ENCODE measurements at places on chromosomes 3 and 15.

- no peak for DNase-seq
Measured at GRCh38 chr15:69725957-69726356, 273.3 kb downstream of the RPLP1 start.

DNA sequence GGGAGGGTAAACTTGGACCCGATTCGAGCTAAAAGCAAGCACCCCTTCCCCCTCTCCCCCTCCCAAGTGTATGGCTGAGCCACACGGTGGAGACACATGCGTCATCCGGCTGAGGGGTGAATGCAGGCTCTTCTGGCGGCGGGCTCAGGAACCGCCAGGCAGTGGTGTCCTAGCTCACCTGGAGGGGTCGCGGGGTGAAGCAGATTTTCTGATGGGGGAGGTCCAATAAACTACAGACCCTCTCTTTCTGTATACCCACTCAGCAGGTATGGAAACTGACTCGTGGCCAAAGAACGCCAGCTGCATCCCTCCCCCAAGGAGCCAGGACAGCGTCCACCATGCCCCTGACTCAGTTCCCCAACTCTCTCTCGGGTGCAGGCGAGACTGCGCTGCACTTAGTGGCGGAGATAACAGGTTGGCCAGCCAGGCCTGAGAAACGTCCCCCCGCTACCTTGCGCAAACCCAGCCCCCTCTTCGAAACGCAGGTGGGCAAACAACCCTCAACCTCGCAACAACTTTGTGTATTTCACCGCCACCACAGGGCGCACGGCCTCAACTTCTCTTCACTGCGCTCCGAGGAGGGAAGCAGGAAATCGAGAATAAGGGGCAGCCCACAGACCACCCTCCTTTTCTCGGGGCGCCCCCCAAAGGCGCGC lies 1.3 kb downstream of the MAGI1 start:
- no peak for DNase-seq

GRCh38 chr3:126490619-126491018 lies 14.9 kb upstream of the ZXDC start:
- DNase-seq = no peak

- no peak for DNase-seq
Measured at GRCh38 chr15:70892912-70893560, 410 bp downstream of the LRRC49 start.

- no peak for DNase-seq
Measured at GRCh38 chr3:113259196-113259595, 47.8 kb downstream of the BOC start.

DNA sequence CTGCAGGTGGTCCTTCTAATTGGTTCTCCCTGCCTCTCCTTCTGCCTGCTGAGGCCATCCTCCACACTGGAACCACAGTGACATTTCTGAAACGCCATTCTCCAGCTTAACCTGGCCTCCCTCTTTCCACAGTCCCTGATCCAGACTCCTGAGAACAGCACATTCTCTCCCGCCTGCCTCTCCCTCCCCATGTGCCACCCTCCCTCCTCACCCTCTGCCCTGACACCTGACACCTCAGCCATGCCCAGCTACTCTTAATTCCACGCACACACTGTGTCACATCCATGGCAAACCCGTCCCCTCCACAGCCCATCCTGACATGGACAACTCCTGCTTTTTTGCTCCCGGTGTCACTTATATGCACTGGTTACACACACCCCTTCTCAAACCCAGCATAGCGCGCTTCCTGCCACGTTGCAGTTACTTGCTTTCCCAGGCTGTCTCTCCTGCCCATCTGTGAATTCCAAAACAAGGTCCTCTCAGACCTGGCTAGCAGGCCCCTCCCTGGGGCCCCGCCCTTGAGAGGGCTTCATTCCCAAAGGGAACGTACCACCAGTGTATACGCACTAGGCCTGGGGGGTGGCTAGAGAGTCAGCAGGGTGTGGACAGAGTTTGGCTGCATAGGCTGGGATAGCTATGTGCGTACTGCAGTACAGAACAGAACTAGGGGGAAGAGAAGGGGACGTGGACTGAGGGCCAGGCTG lies 92.7 kb upstream of the BLM start:
- no peak for DNase-seq

GRCh38 chr15:67998599-67999133 lies 55.4 kb upstream of the PIAS1 start:
- no peak for DNase-seq

DNA sequence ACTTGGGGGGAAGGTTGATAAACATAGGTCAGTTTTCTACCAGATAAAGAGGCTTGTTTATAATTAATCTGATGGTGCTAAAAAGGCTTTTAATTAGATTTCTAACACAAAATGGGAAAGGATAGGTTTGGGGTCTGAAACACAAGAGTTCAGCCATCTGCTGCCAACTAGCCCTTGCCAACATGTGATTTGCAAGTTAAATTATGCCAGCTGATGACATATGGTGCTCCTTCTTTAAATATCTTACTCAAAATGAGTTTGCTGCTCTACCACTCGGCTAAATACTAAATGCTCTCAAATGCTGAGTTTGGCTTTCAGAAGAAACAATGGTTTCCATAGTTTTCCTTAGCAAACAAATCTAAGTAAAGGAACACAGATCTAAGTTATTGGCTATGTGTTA lies 557.8 kb upstream of the CCDC54 start:
- no peak for DNase-seq

DNA sequence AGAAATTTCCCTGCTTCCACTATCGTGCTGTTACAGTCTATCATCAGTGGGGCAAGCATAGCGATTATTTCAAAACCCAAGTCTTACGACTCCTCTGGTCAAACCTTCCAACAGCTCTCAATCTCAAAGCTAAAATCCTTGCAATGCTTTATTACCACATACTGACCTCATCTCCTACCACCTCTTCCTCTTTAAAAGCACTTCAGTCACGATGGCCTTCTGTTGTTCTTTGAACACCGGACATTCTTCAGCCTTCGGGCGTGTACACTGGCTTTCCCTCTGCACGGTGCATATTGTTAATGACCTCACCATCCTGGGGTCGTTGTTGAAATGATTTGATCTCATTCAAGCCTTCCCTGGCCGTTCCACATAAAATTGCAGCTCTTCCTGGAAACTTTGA lies 31.1 kb downstream of the MAGEL2 start:
- no peak for DNase-seq

DNA sequence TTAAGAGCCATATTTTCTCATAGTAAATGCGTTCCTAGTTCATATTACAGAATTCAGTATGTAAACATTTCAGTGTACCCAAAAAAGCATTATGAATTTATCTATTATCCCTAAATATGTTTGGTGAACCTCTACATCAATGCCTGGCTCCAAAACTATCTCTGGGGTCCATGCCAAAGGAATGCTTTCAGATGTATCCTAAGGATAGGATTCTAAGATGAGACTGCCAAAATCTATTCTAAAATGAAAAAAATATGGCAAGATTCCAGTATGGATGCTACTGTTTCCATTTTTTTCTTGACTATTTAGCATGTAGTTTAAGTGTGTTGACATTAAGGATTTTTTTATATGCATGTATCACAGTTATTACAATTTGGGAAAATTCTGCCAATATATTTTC lies 18.8 kb downstream of the EIF5A2 start:
- no peak for DNase-seq

DNA sequence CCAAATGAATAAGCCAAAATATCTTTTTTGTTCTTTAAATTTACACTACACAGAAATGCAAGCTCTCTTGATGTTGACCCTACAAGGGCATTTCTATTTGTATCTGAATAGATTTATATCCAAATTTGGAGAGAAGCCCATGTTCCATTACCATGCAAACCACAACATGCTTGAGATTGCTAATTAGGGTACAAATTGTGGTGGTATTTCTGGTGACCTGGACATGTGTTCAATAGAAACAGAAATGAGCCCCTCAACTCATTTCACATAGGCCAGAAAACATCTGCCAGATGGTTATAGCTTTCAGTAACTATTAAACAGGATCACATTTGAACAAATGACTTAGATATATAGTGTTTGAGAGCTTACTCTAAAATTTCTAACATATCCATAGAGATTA lies 23.5 kb upstream of the PLSCR5 start:
- DNase-seq = no peak

GRCh38 chr3:71135373-71136088 lies 448.0 kb downstream of the FOXP1 start:
- DNase-seq = no peak

DNA sequence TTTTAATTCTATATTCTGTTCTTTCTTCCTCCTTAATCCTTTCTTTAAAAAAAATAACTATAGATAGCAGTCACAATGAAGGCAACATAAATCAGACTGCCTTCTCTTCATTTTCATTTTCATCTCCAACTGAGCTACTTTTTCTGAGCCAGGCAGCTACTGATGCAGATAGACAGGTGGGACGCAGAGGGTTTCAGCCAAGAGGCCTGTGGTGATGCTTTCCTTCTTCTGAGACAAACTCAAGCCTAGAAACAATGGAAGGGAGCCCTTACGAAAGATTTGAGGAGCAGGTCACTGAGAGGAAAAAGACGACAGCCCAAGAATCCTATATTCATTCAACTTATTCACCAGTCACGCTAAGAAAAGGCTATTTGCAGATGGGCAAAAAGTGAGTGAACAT lies 220.0 kb upstream of the MLF1 start:
- DNase-seq = no peak

DNA sequence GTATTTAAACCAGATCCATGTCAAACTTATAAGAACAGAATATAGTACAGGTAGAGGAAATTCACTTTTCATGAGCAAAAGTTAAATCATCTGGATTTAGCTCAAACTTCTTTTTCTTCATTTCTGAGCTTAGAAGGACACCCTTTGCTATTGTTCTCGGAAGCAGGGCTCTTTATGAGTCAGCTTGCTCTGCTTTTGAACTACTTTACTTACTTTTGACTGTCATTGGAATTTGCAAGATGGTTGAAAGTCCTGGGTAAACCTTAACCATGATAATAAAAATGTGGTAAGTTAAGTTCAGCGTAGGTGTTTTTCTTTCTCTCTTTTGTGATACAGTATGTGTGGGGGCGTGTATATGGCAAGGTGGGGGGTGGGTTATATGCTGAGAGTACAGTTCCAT lies 312.7 kb upstream of the DPH6 start:
- DNase-seq = no peak

DNA sequence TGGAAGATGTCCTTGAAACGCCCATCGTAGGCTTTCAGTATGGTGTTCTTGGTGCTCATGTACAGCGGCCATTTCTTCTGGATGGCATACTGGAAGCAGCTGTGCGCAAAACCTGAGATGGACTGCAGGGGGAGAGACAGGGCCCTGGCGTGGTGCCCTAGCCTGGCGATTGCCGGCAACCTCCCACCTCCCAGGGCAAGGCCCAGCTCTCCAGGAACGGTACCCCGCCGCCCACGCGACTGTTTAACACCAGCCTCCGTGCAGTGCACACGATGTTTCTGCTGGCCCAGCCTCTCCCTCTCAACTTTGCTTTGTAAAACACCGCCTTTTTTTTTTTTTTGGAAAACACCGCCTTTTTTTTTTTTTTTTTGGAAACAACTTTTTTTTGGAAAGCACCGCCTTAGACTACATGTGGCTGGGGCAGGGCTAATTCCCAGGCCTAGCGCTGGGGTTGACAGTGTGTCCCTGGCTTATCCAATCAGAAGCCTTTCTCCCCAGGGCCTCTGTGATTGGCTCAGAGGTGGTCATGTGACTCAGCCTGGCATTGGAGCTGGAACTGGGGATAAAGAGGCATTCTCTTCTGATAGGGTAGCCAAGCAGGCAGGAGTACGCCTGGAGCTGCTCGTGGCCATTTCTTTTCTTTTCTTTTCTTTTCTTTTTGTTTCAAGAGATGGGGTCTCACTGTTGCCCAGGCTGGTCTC lies 14.7 kb downstream of the IDH2 start:
- DNase-seq = no peak

GRCh38 chr15:96801576-96802150 lies 471.2 kb downstream of the NR2F2 start:
- no peak for DNase-seq

DNA sequence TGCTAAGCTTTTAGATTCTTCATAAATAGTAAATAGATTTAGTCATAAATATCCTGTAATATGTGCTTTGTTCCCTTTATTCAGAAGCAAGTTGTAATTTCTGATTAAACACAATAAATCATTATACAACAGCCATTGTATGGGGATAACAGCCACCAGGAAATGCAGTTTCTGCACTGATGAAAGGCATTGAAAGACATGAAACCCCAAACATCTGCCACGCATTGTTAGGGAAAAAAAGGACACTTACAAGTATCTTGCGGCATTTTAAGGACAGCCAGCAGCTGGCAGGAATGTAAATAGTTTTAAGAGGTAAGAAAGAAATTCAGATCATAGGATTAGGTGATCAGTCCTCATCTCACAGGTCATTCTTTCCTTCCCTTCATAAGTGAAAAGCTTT lies 801.1 kb upstream of the LMCD1 start:
- no peak for DNase-seq
